Immature natural killer cell (primary cell): ENCODE measurements at places on chromosomes 3 and 15.

GRCh38 chr15:41985236-41986160 is 13.1 kb upstream of the EHD4 start:
- DNase-seq = no peak

GRCh38 chr15:67290319-67290718 is 35.7 kb downstream of the IQCH start:
- DNase-seq = no peak

DNA sequence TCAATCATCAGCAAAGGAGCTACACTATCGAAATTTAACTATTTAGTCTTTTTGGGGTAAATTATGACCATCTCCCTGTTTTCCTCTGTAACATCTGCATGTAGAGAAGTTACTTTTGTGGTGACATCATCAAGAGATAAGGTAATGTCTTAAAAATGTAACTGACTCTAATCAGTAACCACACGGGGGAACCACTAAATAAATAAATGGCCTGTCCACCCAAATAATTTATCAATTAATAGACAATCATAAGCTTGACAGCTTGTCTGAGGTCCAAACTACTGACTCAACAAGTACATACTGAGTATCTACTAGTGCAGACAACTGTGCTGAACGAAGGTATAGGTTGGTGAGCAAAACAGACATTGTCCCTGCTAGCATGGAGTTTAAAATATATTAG is 219.3 kb downstream of the SLC9A9 start:
- DNase-seq = no peak

DNA sequence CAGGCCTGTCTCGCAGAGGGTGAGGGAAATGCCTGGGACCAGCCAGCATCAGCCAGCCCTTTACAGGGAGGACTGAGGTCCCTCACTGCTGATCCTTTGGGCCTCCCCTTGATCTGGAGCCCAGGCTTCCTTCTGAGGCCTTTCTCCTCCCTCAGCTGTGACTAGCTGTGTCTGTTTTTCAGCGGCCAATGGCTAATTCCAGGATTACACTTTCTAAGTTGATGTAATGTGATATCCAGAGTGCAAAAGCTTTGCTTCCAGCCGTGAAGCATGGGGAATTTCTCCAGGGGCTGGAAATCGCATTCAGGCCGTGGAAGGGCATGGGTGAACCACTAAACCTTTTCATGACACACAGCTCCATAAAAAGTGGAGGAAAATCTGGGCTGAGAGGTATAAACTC is 157.6 kb downstream of the SHQ1 start:
- no peak for DNase-seq

- DNase-seq = no peak
Measured at GRCh38 chr3:162295323-162295983, 798.8 kb downstream of the OTOL1 start.

DNA sequence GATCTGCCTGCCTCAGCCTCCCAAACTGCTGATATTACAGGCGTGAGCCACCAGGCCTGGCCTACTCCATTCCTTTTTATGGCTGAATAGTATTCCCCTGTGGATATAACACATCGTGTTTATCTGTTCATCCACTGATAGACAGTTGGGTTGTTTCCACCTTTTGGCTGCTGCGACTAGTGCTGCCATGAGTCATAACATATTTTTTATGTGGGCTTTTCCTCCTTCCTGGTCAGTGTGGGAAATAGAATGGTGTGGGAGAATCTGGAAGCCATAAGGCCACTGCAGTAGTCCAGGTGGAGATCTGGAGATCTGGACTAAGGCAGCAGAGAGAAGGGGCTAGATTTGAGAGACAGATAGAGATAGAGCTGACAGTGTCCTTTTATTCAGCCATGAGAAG is 16.2 kb downstream of the LCMT2 start:
- no peak for DNase-seq

- DNase-seq = no peak
Measured at GRCh38 chr3:193885832-193886231, 250.1 kb upstream of the HES1 start.

DNA sequence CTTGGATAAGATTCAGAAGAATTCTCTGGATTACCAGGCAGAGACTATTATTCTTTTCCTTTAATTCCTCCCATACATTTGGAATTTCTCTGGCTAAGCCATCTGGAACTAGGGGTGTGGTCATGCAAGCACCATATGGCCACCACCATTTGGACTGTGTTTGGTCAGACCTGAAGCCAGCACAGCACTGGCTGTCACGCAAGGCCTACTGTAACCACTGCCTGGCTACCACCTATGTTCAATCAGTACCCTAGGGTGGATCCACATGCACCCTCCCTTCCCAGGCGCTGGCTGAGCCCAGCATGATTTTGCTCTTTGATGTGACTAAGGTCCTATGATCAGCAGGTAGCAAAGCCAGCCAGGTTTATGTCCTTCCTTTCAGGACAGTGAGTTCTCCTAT is 287.8 kb upstream of the GOLIM4 start:
- DNase-seq = no peak

DNA sequence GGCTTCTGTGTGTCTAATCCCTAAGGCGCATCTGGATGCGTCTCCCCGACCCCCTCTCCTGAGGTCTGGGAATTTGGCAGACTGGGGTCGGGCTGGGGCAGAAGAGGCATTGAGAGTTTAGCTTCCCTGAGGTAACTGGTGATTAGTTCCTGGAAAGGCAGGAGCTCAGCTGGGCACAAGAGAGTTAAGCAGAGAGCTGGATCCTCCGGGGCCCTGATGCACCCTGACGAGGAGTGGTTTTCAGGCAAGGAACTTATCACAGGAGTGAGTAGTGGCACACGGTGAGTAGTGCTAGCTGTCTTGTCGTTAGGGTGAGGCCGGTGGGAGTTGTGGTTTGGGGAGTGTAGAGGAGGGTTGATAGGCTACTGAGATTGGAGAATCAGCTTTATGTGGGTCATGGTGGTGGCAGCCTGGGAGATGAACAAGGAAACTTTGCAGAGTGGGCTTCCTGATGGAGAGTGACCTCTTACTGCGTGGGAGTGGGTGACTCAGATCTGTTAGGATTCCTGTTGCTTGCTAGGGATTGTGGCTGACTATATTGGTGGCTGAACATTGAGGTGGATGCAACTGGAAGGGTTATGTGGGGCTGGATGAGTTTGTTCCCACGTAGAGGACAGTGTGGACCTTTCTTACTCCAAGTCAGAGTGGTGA is 897 bp downstream of the RAD54L2 start:
- DNase-seq = peak; percentile 13

GRCh38 chr3:177746337-177746933 is 549.2 kb upstream of the TBL1XR1 start:
- DNase-seq = no peak

- no peak for DNase-seq
Measured at GRCh38 chr15:64144565-64145281, 6.8 kb upstream of the SNX22 start.

DNA sequence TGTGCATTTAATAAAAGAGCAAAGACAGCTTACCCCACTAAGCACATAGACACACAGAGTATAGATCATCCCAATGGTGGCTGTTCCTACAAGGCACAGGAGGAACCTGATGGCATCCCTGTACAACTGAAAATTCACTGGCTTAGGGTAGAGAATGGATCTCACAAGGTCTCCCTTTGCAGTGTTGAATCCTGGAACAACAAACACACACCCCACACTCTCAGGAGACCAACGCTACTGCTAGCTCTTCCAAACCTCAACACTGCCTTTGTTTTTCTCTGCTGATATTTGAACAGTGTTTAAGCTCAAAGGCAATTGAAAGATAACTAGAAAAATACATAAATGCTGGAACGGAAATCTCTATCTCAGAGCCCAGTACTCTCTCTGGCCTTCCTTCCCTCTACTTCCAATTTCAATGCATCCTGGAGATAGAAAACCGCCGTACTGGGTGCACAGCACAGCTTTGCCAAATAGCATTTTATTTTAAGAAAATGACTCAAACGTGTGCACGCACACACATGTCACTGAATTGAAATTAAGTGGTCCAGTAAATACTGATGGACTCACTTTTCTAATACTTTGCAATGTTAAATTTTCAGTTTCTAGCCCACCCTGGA is 87.5 kb upstream of the ATP13A5 start:
- no peak for DNase-seq

DNA sequence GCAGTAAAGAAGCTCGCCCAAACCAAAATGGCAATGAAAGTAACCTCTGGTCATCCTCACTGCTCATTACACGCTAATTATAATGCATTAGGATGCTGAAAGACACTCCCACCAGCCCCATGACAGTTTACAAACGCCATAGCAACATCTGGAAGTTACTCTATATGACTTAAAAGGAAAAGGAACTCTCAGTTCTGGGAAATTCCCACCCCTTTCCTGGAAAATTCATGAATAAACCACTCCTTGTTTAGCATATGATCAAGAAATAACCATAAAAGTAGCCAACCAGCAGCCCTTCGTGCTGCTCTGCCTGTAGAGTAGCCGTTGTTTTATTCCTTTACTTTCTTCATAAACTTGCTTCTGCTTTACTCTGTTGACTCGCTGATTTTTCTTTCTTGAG is 164.6 kb downstream of the SMAD6 start:
- no peak for DNase-seq

DNA sequence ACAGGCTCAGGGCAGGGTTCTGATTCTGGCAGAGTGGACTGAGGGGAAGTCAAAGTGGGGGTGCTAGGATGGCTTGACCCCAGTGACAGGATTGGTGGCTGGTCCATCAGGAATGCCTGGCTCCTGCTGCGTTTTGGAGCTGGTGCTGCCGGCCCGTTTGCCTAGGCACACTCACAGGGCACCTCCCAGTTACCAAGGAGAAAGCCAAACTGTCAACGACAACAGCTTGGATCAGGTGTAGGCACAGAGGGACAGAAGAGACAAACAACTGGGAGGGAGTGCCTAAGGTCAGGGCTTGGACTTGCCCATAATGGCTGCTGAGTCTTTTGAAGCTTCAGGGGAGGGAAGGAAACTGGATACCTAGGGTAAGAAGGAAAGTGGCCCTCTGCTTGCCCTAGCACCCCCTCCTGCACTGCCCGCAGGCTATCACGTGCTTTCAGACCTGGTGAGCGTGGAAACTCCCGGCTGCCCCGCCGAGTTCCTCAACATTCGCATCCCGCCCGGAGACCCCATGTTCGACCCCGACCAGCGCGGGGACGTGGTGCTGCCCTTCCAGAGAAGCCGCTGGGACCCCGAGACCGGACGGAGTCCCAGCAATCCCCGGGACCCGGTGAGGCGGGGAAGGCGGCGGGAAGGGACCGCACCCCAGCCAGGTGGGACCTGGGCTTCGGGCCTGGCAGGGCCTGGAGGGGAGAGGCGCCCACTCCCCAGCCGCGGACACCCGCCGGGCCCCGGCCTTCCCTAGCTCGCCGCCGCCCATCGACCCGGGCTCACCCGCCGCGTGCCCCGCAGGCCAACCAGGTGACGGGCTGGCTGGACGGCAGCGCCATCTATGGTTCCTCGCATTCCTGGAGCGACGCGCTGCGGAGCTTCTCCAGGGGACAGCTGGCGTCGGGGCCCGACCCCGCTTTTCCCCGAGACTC is 5.1 kb downstream of the DUOX1 start:
- DNase-seq = peak; percentile 7

GRCh38 chr3:69012800-69013252 is 658 bp downstream of the EOGT start:
- no peak for DNase-seq

DNA sequence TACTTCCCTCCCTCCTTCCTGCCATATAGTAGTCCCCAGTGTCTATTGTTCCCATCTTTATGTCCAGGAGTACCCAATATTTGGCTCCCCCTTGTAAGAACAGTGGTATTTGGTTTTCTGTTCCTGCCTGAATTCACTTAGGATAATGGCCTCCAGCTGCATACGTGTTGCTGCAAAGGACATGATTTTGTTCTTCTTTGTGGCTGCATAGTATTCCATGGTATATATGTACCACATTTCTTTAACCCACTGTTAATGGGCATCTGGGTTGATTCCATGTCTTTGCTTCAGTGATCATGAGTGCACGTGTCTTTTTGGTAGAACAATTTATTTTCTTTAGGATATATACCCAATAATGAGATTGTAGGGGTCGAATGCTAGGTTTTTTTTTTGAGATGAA is 19.3 kb downstream of the SPRED1 start:
- no peak for DNase-seq

GRCh38 chr15:73921254-73921925 is 4.9 kb upstream of the LOXL1 start:
- no peak for DNase-seq

DNA sequence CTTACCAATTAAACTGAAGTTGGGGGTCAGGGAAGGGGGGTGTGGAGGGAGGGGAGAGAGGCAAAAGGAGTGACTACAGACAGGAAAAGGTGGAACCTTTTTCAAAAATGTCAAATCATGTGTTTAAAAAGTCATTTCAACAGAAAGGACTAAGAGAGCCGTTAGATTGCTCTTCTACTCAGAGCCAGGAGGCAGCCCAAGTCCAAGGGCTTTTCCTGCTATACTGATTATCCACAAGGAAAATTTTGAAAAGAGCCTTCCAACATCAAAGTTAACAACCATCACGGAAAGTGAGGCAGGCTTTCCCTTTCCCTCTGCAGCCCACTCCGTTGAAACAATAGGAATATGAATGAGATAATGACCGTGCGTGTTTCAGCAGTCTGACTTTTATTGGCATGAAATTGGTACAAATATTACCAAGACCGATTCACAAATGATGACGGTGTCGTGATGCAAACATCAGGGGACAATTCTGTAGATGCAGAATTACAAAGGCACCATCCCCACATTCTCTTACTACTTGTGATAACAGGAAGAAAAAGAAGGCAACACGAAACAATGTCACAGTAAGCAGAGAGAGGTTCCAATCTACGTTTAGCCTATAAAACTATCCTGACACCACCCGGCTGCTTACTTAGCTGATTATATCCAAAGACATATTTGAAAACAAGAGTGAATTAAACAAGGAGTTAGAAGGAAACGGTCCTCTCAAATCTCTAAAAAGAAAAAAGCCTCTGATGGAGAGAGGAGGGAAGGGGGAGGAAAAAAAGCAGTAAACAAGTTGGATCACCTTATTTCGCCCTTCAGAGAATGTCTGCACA is 453.7 kb downstream of the FOXP1 start:
- peak; percentile 35 for DNase-seq
